CD4-positive, alpha-beta T cell treated with Interleukin-1 beta for 1 hour (primary cell): ENCODE measurements at places on chromosomes 4 and X.

GRCh38 chr4:40953283-40954087, 203.7 kb downstream of the NSUN7 start:
- DNase-seq = no peak

GRCh38 chr4:72525938-72526337, 43.1 kb downstream of the ADAMTS3 start:
- no peak for DNase-seq

DNA sequence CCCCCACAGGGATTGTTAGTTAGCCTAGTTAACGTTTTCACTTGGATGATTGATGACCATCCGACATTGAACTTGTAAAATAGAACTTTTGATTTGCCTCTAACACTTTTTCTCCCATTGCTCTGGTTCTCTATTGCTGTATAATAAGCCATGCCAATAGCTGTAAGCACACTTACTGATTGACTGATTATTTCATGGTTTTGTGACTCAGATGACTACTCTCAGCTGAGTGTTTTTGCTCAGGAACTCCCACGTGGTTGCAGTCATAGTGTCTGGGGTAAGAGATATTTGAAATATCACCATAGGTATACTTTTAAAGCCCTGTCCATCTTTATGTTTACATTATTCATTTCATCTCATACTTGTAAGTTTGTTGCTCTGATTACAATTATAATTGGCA, 1285.5 kb downstream of the STIM2 start:
- DNase-seq = no peak

GRCh38 chr4:141884070-141884469, 247.7 kb downstream of the IL15 start:
- DNase-seq = no peak

GRCh38 chr4:24282446-24282845, 301.9 kb downstream of the DHX15 start:
- no peak for DNase-seq

DNA sequence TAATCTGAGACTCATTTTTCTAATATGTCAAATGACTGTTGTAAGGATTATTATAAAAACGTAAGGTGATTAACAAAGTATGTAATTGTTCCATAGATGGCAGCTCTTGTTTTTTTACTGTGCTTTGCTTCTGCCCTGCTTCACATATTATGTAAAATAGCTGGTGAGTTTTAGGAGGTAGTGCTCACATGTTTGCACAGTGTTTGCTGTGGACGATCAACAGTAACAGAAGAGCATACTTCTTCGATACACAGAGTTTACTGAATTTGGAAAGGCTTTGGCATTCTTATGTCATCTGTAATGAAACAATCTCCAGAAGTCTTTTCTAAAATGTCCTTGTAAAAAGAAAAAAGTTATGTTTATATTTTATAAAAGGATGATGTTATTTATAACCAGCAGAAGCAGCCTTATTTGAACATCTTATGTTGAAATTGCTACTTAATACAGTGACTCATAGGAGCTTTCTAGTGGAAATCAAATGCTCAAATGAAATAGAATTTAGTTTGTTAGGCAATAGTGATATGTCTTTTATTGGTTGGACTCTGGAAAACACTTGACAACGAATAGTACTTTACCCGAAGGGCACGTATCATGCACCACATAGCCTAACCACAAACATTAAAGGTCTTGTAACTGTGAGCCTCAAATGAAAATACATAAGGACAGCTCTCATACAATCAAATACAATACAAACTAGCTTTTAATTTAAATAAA, 1.9 kb upstream of the MTTP start:
- no peak for DNase-seq

DNA sequence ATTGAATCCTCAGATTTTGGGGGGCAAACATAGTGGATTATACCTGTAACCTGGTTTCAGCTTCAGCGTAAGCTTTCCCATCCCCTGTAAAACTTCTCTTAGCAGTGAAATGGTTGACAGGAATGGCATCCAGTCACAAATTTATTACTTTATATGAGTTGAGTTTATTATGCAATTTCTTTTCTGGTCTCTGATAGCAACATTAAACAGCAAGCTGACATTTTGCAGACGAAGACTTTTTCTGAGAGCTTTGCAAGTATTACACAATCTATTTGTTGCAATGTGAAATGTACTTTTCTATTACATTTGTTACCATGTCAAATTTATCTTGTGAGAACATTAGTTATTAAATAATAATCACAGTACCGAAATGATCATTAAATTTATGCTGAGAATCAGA, 60.6 kb downstream of the GSPT2 start:
- DNase-seq = no peak

DNA sequence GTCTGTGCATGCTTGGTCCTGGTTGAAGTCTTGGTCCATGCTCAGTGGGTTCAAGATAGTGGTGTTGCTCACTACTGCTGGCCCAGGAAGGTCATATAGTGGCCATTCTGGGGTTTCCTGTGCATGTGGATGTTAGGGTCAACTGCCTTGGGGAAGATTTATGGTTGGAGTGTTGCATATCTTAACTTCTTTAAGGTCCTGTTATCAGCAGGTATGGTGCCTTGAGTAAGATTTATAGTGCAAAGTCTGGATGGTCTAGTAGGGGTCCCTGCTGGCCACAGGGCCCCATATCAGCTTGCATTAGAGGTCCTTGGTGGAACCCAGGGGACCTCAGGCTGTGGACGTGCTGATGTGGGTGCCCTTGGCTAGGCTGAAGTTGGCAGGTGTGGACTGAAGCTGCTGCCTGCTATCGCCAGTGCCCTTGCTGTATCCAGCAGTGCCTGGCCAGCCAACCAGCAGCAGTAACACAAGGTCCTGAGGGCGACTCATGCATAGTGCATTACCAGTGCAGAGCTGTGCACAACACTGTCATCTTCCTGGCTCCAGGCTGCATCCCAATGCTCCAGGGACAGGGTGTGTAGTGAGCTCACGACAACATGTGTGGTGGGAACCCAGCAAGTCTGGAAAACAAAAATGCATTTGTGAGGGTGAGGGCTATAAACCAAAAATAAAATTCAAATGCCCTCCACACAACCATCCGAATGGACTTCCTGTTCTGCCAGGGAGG, 61.0 kb downstream of the BEX3 start:
- DNase-seq = no peak

DNA sequence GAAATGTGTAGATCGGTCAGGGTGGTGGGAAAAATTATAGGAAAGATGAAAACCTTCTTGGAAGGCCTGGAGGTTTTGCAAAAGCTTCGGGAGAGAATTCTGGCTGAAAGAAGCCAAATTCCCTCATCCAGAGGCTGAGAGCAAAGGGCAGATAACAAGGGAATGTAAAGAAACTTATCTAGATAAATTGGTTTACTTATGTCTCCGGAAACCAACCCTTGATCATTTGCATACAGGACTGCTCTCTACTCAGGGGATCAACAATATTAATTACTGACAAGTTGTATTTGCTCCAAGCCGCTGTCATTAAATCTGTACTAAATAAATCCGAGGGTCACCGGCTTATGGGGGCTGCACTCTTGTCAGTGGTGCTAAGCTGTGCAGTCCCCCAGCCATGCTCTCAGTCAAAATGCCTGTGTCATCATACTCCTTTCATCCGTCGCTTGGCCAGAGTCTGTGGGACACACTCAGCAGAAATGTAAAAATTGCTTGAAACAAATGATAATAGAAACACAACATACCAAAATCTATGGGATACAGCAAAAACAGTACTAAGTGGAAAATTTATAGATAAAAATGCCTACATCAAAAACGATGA, 715.7 kb downstream of the KCTD8 start:
- DNase-seq = no peak

- DNase-seq = no peak
These were observed 426.9 kb upstream of the EPHA5 start for GRCh38 chr4:66097218-66097617.

DNA sequence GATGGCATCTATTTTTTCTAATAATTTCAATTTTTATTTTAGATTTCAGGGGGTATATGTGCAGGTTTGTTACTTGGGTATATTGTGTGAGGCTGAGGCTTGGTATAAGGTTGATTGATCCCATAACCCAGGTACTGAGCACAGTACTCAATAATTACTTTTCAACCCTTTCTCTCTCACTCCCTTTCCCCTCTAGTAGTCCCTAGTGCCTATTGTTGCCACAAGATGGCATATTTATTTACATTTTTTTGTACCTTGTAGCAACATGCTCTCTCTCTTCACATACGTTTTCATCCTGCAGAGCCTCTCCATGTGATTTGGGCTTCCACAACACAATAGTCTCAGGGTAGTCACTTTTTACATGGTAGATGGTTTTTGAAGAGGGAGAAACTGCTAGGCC, 172.0 kb downstream of the ATOH1 start:
- DNase-seq = no peak

DNA sequence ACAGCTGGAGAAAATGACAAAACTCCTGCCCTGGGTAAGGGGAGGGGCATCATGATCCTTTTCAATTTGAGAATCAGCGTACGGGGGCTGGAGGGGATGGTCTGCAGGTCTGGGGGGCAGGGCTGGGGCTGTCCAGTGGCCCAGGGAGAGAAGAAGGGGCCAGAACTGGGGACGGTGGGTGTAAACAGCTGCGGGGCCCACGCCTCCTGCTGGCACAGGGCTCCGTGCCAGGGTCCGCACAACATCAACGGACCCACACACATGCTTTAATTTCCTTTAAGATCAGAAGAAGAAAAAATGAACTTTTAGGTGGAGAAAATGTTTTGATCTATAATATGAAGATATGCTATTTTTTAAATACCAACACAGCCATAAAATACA, 52.1 kb downstream of the PSAPL1 start:
- no peak for DNase-seq

DNA sequence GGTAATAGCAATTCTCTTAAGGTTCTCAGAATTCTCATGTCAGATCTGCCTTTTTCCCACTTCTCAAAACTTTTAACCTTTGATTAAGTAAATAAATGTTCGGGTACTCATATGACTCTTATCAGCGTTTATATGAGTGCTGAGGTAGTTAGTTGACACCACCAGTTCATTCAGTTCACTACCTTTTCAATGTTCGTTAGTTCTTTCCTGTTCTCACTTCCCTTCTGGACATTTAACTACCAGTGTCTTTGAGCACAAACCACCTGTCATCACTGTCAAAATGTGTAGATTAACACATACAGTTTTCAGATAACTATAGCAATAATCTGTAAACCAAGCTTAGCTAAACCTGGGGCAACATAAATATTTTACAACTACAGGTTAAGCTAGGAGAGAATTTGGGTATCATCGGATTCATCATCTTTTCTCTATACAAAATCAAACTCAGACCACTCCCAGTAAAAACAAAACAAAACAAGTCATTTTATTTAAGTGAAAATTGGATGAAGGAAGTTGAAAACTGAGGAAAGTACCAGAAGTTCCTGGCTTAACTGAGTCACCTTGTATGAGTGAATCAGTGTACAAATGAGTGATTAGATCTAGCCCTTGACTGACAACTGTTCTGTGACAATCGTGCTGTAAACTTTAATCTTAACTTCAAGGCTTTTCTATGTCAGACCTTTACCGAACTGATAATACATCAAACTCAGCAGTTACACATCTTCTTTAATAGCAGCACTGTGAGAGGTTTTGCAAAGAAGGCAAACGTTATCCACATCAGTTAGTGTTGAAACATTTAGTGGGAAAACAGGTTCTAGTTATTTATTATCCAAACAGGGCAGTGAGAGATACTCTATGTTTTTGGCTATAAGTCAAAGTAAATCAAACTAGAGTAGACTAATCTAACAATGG, 41.9 kb downstream of the ARHGEF38 start:
- DNase-seq = no peak

DNA sequence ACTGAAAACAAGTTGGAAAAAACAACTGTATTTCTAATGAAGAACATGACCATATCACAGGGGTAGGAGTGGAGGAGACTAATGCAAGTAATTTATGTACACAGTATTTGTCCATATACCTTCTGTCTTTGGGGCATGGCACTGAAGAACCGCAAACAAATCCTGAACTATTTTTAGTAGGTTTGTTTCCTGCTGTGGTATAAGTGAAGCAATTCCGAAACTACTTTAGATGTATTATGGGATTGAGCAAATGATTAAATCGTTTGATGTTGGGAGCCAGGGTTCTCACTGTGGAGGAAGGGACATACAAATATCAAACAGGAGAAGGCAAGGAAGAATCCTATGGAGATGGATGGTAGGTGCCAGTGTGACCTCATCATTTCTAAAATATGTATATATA, 18.9 kb upstream of the SH3KBP1 start:
- DNase-seq = no peak

DNA sequence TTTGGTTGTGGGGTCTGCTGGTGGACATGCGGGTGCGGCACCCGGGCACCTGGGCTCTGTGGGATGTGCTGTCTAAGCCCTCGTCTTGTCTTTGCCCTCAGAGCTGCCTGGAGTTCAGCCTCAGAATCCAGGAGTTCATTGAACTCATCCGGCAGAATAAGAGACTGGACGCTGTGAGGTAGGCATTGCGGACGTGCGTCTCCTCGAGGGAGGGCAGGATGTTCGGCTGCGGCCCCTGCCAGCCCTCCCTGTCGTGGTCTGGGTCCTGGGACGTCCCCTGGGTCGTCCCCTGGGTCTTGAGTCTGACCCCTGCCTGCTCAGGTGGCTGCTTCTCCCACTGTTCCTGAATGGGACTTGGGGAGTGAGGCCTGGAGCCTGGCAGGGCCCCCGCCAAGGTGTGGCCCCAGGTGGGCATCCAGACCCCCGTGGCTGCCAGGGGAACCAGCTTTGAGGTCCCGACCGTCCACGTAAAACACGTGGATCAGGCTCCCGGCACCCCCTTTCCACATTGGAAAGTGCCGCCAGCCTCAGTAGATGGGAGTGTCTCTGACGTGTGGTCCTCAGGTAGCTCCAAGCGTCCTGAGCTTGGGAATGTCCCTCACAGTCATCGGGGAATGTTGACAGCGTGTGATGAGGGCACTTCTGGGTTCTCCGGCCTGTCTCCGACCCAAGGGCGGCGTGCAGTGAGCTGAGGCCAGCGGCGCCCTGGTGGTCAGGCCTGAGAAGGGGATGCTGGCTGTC, 19.3 kb upstream of the UVSSA start:
- DNase-seq = no peak

- DNase-seq = no peak
These were observed 237.7 kb upstream of the TLL1 start for GRCh38 chr4:165635381-165635780.

- no peak for DNase-seq
These were observed 35.4 kb upstream of the HPSE start for GRCh38 chr4:83369831-83370639.

- DNase-seq = no peak
These were observed 71.4 kb downstream of the SNCA start for GRCh38 chr4:89765528-89765927.

- no peak for DNase-seq
These were observed 211.8 kb downstream of the NPFFR2 start for GRCh38 chr4:72243641-72244040.

GRCh38 chrX:38166478-38167083, 54.1 kb downstream of the SRPX start:
- no peak for DNase-seq

DNA sequence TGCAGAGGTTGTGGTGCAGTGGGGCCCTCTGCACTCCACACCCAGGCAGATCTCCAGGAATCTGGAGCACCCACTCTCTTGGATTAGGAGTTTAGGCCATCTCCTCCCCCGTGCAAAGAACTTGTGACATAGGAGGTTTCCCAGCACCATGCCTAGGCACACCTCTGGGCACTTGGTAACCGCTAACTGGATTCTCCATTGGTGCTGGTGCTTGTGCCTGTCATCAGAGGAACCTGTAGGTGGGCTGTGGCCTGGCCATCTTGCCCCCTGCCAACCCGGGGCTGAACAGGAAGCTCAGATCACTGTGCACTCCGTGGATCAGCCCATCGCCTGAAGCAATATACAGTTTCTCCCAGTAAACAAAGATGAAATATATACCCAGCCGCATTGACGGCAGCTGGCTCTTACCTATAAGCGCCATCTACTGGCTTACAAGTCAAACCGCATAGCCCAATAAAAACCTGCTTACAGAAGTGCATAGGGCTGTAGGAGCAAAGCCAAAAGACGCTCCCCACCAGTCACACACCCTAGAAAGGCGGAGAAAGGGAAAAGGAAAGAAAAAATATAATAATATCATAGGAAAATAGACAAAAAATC, 19.1 kb upstream of the TEX13B start:
- DNase-seq = peak; percentile 52
